ENCODE measurements at places on chromosomes 7 and 10.

- DNase-seq: no peak
Measured at GRCh38 chr7:80247144-80247543, 112.5 kb downstream of the GNAI1 start.

DNA sequence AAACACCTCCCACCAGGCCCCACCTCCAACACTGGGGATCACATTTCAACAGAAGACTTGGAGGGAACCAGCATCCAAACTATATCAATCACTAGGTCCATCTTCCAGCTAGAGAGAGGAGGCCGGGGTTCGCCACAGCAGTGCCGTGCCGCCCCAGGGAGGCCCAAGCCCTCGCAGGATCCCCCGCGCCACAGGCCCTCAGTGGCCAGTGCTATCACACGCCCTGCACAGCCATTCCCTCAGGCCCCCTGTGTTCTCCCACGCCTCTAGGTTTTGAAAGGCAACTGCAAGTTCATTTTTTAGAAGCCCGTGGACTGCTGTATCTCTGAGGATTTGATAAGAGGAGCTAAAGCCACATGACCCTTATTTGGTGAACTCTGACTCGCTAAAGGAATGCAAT lies 136.4 kb downstream of the OAT start:
- no peak for DNase-seq

DNA sequence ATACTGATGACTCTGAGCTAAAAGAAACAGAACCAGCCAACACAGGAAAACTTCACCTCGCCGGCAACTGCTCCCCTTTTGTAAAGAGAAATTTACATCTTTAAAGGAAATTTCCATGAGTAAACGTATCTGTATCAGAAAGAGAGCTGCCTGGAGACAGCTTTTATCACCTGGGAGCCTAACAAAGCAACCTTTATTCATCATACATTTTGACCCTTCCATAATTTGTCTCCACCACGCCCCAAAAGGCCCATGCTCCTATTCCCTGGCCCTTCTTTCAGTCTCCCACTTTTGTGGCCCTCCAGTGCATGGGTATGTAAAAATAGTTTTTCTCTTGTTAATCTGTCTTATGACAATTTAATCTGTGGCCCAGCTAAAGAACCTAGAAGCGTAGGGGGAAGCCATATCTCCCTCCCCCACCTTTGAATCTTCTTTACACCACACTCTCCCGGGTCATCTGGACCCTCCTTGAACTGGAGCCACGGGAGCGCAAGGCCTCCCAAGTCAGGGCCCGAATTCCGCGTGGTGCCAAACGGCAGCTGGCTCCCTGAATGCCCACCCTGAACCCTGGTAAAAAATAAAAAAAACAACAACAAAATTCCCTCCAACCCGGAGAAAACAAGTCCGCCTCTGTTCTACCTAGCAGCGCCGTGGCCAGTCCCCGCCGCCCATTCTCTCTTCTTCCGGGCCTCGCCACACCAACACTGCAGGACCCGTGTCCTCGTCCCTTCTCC lies 15.4 kb upstream of the FKBP9 start:
- no peak for DNase-seq

DNA sequence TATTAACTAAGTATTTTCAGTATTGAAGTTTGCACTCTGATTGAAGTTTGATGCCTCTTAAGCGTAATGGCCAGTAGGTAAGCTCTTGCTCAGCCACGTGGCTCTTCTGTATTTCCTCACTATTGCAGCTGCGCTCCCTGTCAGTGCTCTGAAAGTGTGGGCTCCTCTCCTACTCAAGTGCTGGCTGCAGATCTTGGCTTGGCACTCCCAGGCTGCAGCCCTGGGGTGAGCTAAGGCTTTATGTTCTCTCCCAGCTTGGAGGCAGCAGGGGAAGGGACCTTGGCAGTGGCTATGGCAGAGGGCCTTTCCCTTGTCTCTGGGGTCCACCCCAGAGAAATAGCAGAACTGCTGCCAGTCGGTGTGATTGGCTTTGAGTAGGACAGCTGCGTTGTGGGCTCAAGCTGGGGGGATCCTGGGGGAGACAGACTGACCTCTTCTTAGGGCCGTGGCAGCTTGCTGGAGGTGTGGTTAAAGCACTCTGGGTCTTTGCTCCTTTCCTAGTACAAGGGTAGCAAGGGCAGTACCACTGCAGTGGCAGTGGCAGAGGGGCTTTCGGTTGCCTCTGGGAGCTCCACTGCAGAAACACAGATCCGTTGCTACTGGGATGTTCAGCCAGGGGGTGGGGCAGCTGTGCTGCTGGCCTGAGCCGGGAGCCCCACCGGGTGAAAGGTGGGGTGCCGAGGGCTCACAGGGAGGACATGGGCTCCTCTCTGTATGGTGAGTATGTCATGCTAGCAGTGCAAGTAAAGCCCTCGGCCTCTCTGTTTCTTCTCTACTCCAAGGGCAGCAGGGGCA lies 100.5 kb downstream of the GLCCI1 start:
- DNase-seq: no peak

DNA sequence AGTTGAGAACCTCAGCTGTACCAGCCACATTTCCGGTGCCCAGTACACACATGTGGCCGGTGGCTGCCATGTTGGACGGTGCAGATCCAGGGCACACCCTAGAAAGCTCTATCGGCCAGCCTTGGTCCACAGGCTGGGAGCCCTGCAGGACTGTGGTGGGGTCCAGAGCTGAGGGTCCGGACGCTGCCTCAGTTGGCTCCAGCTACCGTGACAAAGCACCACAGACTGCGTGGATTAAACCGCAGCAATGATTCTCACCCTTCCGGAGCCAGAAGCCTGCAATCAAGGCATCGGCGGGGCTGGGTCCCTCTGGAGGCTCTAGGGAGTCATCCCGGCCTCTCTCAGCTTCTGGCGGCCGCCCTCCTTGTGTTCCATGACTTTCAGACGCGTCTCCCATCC lies 50.1 kb downstream of the PDGFA start:
- no peak for DNase-seq

- no peak for DNase-seq
Measured at GRCh38 chr7:66732439-66732838, 8.1 kb upstream of the RABGEF1 start.

- no peak for DNase-seq
Measured at GRCh38 chr10:89798092-89798491, 96.7 kb downstream of the KIF20B start.

GRCh38 chr10:10489805-10490571 lies 527.7 kb upstream of the CELF2 start:
- no peak for DNase-seq

DNA sequence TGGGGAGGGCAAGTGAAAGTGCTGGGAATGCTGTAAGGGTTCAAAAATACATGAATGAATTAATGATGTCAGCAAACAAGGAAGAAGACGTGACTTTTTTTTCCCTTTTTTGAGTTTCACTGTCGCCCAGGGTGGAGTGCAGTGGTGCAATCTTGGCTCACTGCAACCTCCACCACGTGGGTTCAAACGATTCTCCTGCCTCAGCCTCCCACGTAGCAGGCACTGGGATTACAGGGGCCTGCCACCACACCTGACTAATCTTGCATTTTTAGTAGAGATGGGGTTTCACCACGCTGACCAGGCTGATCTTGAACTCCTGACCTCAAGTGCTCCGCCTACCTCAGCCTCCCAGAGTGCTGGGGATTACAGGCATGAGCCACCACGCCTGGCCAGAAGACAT lies 30.0 kb downstream of the DENND10 start:
- DNase-seq: no peak

GRCh38 chr10:1664333-1664964 lies 72.9 kb downstream of the ADARB2 start:
- no peak for DNase-seq

- DNase-seq: no peak
Measured at GRCh38 chr7:117640465-117640864, 160.6 kb downstream of the CFTR start.

DNA sequence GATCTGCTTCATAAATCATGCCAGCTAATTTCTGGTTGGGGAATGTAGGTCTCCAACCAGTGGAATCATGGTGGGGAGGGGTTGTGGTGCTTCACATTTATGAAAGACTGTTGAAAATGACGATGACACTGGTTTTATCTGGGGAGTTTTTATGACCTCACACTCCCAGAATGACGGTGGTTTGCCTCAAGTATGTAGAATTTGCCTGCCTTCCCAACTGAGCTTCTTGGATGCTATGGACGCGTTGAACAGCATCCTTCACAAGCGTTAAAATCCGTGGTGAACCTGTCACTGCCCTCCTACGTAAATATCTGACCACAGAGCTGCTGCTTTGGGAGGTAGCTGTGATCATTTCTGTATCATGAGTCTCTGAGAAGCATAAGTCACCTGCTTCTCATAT lies 3.3 kb downstream of the INSYN2A start:
- no peak for DNase-seq

GRCh38 chr7:135257-135653 lies 57.1 kb upstream of the FAM20C start:
- DNase-seq: no peak

DNA sequence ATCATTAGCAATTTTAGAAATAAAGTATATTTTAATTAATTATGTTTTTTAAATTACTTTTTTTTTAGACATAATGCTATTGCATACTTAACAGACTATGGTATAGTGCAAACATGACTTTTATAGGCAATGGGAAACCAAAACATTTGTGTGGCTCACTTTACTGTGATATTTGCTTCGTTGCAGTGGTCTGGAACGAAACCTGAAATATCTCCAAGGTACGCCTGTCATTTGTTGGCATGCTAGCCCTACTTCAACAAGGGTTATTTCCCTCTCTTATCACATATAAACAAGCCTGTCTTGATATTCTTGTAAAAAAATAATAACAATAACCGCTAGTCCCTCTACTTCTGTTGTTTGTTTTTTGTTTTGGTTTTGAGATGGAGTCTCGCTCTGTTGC lies 74.2 kb downstream of the TYW1B start:
- DNase-seq: no peak

GRCh38 chr7:151792636-151793035 lies 84.3 kb downstream of the PRKAG2 start:
- no peak for DNase-seq

DNA sequence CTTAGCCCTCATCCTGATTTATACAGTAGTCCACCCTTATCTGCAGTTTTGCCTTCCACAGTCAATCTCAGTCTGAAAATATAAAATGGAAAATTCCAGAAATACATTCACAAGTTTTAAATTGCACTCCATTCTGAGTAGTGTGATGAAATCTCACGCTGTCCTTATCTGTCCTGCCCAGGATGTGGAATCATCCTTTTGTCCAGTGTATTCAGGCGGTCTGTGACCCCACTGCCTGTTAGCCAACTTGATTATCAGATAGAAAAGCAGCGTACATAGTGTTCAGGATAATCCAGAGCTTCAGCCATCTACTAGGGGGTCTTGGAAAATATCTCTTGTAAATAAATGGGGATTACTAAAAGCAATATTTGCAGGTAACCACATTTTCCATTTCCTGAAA lies 146.3 kb downstream of the MALRD1 start:
- DNase-seq: no peak

GRCh38 chr10:125734148-125734547 lies 14.6 kb downstream of the EDRF1 start:
- no peak for DNase-seq

- no peak for DNase-seq
Measured at GRCh38 chr10:124091646-124092249, 1.6 kb downstream of the CHST15 start.

- DNase-seq: no peak
Measured at GRCh38 chr7:52017802-52018679, 701.4 kb upstream of the COBL start.

DNA sequence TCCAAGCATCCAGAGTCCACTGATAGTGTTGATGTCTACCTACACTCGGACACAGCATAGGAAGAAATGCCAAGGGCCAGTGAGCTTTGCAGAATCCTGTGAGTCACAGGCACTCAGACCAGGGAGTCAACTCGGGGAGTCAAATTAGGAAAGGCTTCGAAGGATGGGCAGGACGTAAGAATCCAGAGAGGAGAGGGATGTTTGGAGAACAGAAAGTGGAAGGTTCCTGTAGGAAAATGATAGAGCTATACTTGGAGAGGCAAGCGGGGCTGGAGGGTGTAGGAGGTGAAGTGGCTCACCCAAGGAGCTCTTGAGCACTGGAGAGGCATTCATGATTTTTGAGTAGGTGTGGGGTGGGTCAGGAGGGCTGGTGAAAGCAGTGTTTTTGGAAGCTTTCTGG lies 3.0 kb downstream of the ZYX start:
- no peak for DNase-seq

- no peak for DNase-seq
Measured at GRCh38 chr7:35370687-35371086, 116.8 kb upstream of the TBX20 start.

DNA sequence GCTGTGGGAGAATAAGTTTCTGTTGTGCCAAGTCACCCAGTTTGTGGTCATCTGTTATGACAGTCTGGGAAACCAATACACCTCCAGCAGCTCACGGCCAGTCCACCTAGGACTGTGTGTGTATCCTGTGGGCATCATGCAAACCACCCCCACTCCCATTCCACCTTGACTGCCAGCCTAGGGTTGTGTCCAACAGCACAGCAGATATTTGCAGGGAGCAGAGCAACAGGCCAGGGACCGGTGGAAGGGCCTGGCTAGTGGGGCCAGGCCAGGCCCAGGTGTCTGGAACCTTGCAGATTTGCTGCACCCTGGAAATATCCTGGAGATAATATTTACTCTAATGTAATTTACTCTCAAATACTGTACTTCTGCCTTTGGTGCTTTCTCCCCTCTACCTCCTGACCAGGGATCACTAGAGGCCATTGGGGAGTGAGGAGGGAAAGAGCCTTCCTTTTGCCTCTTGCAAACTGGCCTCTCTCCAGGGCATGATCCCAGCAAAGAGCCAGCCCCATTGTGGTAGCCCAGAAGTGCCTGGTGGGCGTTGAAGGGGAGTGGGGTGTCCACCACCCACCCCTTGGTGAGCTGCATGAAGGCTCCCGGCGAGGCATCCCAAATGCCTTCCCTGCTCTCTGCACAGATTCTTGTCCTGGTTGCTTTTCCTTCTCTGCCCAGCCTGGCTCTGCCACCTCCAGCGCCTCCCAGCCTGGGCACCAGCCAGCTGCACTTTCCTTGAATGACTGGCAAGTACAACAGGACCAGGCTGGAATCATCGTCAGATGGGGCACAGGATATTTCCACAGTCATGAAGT lies 15.2 kb upstream of the TPST1 start:
- no peak for DNase-seq

DNA sequence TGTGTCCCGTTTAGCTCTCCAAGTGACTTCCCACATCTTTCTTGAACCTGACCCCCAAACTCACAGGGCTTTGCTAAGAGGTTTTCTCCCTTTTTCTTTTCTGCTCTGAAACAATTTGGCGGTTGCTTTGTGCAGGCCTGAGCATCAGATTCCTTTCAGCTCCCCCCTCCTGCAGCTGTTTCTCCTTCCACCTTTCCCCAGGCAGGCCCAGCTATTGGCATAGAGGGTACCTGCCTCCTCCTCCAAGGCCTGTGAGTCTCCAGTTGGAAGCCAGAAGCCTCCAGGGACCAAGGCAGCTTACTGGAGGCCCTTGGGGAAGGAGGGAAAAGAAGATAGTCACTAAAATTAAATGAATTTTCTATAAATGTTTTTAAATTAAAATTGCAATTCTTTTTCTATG lies 7.7 kb downstream of the VAX1 start:
- no peak for DNase-seq
